ENCODE measurements at places on chromosomes 16 and 17. TPM values are rescaled to one million over a fixed set of nuclear protein-coding genes. Genes with fewer than 3 reads are reported as not detected.

PABPN1L gene
- not detected for total RNA-seq

DNA sequence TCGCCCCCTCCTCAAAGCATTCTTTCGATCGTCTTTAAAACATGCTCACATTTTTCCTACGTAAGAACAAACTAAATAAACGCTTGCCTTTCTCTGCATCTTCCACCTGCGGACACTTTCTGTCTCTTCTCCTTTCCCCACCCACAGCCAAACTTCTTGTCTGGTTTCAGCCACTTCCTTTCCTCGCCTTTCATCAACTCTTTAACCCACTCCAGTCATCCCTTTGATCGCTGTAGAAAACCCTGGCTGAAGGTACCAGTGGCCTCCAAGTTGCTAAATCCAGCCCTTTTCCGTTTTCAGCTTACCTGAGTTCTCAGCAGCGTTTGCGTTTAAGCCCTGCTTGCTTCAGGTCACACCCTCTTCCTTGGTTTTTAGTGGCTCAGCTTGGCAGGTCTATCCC, 483 bp downstream of the RPA1 start:
- peak; percentile 25 for DNase-seq

DNA sequence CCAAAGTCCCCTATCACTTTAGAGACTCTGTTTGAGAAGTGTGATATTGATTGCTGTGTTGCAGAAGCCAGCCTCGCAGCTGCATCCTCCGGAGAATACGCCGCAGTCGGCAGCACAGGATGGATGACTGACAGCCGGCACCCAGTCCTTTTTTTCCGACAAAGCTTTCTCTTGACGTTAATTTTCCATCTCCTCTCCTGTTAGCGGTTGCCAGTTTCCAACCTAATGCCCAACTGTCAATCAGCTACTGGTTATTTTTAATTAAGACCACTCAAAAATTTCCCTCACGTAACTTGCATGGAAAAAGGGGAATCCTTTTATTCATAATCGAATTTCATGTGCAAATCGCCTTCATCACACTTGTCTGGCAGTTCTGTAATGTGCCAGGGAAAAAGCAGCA, 953.9 kb downstream of the CDH11 start:
- DNase-seq = no peak

LAT gene
- total RNA-seq = 1.7 TPM

GRCh38 chr17:37118366-37119137, 169.8 kb downstream of the AATF start:
- DNase-seq = no peak

DNA sequence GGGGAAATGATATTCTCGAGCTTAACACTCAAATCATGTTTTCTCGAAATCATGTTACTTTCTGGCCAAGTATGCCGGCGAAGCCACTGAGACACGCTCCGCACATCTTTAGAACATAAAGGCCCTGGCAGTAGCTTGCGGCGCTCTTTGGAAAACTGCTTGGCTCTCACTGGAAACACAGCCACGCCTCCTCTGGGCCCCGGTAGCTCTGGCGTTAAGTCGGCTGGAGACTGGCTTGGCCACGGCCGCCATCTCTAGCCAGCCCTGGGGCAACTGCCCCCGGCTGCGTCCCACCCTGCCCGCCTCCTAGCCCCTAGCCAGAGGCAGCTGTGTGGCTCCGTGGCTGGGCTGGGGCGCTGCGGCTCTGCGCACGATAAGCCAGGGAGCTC, 9.2 kb upstream of the BAIAP2 start:
- DNase-seq = peak; percentile 85

EFCAB13 gene
- 9.1 TPM for total RNA-seq

DNA sequence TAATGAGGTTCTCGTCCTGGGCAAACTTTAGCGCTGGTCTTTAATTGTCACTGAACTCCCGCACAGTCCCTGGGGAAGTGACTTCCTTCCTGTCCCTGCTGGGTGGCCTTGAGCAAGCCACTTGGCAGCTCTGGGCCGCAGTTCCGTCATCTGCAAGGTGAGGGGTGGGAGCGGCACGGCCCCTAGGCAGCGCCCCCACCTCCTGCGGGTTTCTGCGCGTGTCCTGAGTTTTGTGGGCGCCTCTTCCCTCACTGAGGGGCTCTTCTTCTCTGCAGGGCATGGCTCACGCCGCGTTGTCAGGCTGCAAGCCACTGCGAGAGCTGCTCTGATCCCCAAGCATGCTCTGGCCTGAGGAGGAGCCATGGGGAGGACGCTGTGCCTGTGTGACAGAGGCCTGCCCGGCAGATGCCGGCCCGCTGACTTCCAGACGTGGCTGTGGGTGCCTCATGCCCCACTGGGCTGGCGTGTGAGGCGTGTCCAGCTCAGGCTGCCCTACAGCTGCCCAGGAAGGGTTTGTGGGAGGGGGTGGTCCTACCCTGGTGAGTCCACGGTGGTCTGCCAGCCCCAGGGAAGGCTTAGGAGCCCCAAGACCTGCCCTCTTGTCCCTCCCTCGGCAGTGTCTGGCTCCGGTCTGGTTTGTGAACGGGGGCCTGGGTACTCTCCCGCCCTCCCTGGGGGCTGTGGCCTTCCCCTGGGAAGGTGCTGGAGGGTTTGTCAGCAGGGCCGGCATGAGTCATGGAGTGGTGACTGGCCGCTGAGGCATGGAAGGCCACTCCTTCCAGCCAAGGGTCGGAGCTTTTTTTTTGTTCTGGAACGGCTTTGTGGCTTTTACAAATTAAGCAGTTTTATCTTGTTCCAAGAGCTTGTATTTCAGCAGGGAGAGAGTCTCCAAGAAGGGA, 182.0 kb downstream of the SEC14L1 start:
- peak; percentile 70 for DNase-seq

- DNase-seq = no peak
Observed at GRCh38 chr17:34163123-34163522, 92.0 kb upstream of the CCL2 start.

NOXO1 gene
- total RNA-seq = 2.5 TPM

DNA sequence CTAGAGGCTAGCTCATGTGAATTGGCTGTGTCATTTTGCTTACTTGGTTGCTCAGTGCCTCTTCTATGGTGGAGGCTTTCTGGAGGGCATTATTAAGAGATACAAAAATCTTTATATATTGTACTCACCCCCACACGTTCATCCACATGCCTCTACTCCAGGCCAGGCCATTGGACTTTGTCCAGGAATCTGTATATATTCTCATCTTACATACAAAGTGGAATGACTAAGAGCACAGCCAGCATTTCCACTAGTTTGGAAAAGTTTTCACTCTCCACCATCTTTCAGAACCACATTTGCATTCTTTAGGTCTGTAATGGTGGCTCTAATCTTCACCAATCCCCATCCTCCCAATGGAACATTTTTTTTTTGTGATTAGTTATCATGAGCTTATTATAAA, 4.8 kb upstream of the GLG1 start:
- DNase-seq = no peak

GRCh38 chr17:334974-335481, 17.6 kb downstream of the RPH3AL start:
- no peak for DNase-seq

DNA sequence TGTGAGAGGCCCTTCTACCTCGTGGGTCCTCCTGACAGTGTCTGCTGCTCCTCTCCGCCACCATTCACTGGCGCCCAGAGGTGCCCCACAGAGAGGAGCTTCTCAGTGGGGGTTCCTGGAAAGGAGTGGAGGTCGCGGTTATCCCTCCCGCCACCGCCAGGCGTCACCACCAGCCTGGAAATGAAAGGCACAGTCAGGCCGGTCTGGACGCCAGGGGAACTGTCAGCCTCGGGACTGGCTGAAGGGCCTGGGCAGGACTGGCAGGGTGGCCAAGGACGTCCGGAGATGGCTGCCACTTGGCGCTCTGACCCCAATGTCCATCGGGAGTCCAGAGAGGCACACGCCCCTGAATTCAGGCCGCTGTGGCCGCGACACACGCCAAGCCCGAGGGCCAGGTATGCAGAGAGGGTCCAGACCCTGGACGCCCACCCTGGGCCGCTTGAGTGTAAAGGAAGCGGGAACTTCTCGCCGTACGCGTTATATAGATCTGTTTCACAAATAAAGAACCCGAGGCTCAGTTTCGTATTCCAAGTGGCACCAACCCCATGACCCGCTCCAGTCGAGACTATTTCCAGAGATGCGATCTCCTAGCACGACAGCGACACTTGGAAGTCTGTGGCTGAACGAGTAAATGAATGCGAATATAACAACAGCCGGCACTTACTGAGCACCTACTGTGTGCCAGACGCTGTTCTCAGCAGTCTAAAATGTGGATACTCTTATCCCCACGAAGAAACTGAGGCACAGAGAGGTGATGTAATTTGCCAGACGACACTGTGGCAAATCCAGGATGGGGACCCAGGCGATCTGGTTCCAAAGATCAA, 7.6 kb upstream of the NXPH3 start:
- peak; percentile 91 for DNase-seq

DNA sequence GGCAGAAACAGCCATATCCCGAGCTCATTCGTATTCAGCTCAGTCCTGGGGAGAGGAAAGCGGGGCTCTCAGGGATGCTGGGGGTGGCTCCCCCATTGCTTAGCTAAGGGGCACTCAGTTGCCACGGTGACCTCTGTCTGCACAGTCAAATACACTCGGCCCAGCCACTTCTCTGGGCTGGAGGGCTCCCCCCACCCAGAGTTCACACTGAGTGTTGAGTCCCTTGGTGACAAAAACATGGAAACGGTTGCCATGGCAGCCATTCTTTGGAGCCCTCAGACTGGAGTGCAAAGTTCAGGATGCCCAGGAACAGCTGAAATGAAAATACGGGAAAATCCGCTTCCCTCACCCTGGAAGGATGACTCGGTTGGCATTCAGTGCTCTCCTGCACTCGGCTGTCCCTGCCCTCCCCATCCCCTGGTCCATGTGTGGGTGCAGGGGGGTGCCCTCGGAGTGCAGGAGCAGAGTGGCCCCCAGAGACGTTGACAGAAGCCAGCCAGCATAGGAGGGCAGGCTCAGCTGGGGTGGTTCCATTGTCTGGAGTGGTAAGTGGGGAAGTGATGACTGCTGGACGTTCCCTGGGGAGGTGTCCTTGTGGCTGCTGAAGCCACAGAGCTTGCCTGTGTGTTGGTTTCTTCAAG, 216.5 kb downstream of the NTN1 start:
- DNase-seq = no peak

- DNase-seq = no peak
Observed at GRCh38 chr16:47448830-47449575, 11.9 kb downstream of the ITFG1 start.

COPRS gene
- 49.5 TPM for total RNA-seq

DNA sequence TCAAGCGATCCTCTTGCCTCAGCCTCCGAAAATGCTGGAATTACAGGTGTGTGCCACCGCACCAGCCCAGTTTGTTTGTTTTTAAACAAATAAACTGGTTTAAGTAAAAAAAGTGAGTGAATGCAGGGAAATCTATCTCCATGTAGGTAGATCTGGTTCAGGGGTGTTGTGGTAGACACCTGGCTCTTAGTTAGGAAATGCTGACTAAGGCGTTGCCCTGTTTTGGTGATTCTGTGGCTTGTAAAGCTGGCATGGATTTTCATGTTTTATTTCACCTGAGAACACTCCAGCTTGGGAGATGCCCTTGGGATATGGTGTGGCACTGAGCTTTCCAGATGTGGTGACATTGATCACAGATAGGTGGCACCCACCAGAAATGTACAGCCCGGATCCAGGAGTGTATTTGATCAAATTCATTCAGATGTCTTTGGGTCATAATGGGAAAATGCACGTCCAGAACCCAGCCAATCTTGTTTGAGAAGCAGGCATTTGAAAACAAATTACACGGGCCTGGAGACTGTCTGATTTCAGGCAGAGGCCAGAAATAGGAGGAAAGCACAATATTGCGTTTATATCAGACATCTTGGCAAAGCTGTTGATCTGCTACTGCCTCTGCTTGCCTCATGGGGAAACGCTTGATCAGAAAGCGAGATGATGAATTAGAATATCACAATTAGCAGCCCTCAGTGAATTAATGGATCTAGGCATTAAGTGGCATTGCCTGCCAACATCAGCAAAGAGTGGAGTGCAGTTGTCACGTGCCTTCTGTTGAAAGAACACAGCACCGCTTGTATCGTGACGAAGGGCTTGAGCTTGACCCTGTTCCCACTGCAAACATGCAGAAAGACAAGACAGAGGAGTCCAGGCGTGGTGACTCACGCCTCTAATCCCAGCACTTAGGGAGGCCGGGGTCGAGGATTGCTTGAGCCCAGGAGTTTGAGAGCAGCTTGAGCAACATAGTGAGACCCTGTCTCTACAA, 7.3 kb upstream of the IL34 start:
- no peak for DNase-seq

GRCh38 chr17:71850812-71851211, 270.0 kb upstream of the SOX9 start:
- no peak for DNase-seq

GRCh38 chr17:80924807-80925610, 66.6 kb upstream of the CHMP6 start:
- no peak for DNase-seq

GRCh38 chr16:4676831-4677230, 16.5 kb upstream of the NUDT16L1 start:
- no peak for DNase-seq

DNA sequence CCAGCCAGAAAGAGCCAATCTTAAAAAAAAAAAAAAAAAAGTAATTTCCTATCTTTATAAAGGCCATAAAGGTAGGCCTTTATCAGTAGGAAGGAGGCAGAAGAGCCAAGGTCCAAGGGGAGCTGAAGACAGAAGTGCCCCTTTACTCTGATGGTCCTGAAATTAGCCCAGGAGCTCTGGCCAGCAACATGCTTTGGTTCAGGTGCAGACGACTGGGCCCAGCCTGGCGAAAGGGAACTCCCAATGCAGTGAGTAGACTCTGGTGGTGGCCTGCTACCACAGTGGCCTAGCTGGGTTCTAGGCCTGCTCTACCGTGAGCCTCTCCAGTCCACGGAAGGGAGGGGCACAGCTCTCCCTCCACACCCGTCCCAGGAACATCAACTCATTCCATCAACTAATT, 23.1 kb upstream of the MEIOB start:
- DNase-seq = no peak

- no peak for DNase-seq
Observed at GRCh38 chr16:48546774-48547173, 63.2 kb downstream of the N4BP1 start.

DNA sequence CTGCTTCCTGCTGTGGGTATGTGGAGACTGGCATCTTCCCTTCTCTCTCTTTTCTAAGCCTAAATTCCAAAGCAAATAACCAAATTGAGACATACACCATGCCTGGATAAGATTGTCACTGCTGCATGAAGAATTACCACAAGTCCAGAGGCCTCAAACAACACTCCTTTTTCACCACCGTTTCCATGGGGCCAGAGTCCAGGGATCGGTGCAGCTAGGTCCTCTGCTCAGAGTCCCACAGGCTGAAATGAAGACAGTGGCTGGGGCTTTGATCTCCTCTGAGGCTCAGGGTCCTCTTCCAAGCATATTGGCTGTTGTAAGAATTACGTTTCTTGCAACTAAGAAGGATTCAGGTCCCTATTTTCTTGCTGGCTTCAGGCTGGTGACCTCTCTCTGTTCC, 130.4 kb downstream of the SLC39A11 start:
- no peak for DNase-seq

GRCh38 chr17:36594626-36595401, 3.1 kb downstream of the DHRS11 start:
- DNase-seq = no peak

PRSS27 gene
- 3.5 TPM for total RNA-seq

CTU2 gene
- 11.2 TPM for total RNA-seq

DNA sequence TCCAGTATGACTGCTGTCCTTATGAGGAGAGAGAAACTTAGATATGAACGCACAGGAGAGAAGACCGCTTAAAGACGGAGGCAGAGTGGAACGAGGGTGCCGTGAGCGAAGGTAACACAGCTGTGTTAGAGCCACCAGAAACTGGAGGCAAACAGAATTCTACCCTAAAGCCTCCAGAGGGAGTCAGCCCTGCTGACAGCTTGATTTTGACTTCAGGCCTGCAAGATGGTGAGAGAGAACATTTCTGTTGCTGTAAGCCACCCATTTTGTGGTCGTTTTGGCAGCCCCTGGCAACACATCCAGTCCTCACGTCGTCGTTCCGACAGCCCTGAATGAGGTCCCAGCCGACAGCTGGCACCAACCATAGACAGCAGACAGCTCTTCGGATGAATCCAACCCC, 2.8 kb upstream of the SPATA2L start:
- no peak for DNase-seq

Data from tongue (tissue), 3 donors.